ENCODE measurements at places on chromosomes 5 and 9.

DNA sequence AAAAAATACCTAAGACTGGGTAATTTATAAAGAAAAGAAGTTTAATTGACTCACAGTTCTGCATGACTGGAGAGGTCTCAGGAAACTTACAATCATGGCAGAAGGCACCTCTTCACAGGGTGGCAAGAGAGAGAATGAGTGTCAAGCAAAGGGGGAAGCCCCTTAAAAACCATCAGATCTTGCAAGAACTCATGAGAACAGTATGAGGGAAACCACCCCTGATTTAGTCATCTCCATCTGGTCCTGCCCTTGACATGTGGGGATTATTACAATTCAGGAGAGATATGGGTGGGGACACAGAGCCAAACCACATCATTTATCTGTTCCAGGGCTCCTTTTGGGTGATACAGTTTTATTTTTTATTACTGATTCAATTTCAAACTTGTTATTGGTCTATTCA is 23.2 kb upstream of the ADAMTS16 start:
- no peak for DNase-seq

GRCh38 chr9:98846879-98847278 is 39.4 kb downstream of the GALNT12 start:
- DNase-seq = no peak

DNA sequence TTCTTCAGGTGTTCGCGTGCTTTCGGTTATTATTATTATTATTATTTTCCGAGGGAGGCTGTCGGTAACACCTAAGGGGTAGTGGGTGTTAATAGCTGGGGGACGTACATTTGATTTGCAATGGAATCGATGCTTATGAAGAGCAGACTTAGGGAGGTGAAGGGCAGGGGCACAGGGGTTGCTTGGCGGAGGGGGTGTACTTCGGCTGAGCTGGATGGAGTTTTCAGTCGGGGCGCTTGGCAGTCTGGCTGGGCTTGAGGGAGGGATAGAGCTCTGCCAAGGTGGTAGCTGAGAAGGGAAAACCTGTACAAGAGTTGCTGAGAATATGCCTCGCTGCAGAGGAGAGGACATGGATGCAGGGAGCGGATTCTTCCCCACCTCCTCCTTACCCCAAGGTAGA is 617 bp upstream of the PTPRD start:
- DNase-seq = no peak

DNA sequence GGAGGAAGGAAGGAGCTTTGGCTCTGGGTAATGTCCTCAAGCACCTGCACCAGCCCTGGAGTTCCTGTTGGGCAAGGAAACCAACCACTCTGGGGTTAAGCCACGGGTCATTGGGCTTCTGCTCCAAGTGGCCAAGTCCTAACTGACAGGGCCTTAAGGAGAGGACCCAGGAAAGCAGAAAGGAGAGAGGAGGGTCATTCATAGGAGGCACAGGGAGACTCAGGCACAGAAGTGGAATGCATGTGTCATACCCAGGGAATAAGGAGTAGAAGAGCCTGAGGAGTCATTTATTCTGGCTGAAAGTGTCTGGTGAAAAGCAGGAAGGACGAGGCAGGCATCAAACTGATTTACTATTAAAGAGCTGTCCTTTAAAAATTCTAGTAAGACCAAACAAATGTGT is 129.2 kb downstream of the DMRT2 start:
- no peak for DNase-seq

GRCh38 chr9:87605676-87606075 is 108.0 kb downstream of the DAPK1 start:
- DNase-seq = no peak

- DNase-seq = no peak
Measured at GRCh38 chr5:135217669-135218485, 181.2 kb downstream of the MACROH2A1 start.

DNA sequence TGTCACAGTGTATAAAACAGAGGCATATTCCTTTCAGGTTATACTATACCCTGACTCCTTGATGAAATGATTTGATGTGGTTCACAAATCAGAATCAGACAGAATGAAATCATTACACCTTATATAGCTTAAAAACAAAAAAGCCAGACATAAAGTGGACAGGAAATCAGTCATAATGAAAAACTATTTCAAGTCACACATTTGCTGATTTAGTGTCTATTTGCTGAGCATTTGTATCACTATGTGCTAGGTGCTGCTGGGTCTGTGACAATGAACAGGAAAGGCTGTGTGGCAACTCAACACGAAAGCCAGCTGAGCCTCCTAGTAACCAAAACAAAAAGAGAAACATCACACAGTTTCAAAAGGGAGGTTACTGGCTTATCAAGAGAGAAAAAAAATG is 194.0 kb downstream of the EFNA5 start:
- peak; percentile 76 for DNase-seq

DNA sequence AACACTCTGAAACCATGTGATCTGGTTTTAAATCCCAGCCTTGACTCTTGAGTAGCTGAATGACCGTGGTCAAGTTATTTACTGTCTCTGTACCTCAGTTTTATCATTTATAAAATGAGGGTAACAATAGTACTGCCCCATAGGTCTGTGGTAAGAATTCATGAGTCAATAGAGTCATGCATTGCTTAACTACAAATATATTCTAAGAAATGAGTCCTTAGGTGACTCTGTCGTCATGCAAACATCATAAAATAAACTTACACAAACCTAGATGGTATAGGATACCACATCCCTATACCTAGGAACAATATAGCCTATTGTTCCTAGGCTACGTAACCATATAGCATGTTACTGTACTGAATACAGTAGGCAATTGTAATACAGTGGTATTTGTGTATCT is 20.3 kb upstream of the ABCA1 start:
- no peak for DNase-seq

- no peak for DNase-seq
Measured at GRCh38 chr5:150404941-150405816, 7.5 kb downstream of the CD74 start.

GRCh38 chr5:109723606-109724005 is 33.9 kb downstream of the MAN2A1 start:
- DNase-seq = no peak

DNA sequence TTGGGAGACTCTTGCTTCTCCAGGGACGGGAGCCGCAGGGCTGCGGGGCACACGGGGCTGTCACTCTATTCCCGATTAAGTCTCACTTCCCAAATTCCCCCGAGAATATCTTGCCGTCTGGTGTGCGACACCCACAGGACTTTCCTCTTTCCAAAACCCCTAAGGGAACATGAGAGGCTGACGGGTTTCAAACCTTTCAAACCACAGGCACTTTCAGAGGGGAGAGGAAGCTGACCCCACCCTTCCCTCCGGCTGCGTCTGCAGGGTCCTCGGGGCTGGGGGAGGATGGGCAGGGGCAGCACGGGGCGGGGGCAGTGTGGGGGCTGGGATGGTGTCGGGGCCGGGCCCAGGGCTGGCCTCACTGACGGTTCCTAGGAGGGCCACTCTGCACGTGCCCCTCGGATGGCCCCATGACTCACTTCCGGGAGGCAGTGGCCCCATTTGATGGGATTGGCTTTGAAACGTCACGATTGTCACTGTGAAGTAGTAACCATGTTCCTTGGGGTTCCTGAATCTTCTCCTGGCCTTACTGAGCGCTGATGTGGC is 38.2 kb downstream of the SLC9A3 start:
- no peak for DNase-seq

DNA sequence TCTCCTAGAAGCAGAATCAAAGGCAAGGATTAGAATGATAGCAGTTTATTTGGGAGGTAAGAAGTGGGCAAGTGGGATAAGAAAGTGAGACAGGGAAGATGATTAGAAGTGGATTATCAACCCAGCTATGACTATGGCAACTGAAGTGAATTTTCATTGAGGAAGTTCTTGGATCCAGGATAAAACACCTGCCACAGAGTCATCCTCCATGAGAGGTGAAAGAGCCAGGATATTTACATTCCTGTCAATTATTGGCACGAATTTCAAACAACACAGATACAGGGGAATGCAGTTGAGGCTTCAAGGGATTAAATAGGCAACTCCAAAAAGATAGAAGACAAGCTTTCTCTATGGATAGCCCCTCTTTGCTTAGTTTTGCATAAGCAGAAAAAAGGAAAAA is 31.8 kb upstream of the ZNF366 start:
- DNase-seq = no peak

GRCh38 chr9:82949203-82949602 is 113.7 kb downstream of the RASEF start:
- DNase-seq = no peak

GRCh38 chr5:149423049-149423793 is 44.1 kb upstream of the IL17B start:
- no peak for DNase-seq

DNA sequence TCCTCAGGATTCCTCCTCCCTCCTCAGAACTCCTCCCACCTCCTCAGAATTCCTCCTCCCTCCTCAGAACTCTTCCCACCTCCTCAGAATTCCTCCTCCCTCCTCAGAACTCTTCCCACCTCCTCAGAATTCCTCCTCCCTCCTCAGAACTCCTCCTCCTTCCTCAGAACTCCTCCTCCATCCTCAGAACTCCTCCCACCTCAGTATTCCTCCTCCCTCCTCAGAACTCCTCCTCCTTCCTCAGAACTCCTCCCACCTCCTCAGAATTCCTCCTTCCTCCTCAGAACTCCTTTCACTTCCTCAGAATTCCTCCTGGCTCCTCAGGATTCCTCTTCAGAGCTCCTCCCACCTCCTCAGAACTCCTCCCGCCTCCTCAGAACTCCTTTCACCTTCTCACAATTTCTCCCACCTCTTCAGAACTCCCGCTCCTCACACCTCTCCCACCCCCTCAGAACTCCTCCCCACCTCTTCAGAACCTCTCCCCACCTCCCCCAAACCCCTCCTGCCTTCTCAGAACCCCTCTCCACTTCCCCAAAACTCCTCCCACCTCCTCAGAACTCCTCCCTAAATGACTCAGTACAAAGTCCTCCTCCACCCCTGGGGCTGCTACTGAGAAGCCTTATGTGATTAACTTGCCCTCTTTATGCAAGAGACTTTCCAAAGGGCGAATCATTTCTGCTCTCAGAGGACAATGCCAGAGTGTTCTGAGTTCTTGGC is 23.2 kb downstream of the SLC46A2 start:
- DNase-seq = no peak

DNA sequence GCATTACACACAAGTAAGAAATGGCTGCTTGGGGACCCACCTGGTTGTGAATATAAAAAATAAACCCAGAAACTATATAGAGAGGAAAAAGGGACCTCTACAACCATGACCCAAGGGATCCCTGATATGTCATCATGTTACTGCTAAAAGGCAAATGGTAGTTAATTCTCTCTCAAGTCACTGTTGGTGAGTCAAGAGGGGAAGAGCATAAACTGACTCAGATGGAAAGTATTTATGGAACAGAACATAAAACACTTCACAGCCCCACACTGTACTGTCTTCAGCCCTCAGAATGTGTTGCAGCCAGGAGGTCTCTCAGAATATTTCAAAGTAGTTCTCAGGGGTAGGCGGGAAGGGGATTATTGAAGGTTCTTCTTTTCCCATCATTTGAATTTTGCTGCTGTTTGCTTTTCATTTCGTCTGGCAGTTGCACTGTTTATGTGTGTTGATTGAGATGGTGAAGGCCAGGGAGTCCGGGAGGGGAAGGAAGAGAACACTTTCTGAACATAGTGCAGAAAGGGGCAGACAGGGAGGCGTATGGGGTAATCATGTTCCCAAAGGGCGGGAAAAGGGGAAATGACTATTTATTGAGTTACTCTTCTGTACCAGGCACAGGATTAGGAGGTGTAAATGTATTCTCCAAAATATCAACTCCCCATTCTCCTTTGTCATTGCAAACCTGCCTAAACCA is 85.5 kb downstream of the TEK start:
- DNase-seq = no peak

GRCh38 chr5:9787861-9788600 is 157.9 kb upstream of the TAS2R1 start:
- no peak for DNase-seq

GRCh38 chr9:20303996-20304395 is 318.3 kb downstream of the MLLT3 start:
- no peak for DNase-seq

GRCh38 chr9:95509851-95510708 is 6.7 kb downstream of the PTCH1 start:
- no peak for DNase-seq

- no peak for DNase-seq
Measured at GRCh38 chr5:127311781-127312525, 21.4 kb downstream of the MEGF10 start.

GRCh38 chr5:123150089-123150488 is 61.0 kb downstream of the PRDM6 start:
- DNase-seq = no peak

GRCh38 chr5:169301986-169302385 is 1.0 kb upstream of the SLIT3 start:
- no peak for DNase-seq

- no peak for DNase-seq
Measured at GRCh38 chr9:122718038-122718437, 5.8 kb upstream of the OR1L4 start.

DNA sequence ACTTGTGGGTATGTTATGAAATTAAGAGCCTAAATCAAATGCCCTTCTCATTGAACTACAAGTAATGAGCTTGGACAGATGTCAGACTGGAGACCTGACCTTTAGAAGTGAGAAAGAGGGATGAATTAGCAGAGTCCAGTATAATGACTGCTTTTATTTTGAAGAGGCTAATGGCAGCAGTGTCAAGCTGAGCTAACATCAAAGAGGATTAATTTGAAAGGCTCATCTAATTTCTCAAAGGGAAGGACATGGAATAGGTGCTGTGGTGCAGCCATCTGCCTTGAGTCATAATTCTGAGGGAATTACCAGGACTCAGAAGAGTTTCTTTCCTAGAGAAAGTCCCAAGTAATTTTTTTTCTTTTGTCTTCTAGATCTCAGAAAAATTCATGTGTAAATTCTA is 57.6 kb downstream of the FAM81B start:
- no peak for DNase-seq

GRCh38 chr9:137458194-137459151 is 661 bp downstream of the NSMF start:
- no peak for DNase-seq

DNA sequence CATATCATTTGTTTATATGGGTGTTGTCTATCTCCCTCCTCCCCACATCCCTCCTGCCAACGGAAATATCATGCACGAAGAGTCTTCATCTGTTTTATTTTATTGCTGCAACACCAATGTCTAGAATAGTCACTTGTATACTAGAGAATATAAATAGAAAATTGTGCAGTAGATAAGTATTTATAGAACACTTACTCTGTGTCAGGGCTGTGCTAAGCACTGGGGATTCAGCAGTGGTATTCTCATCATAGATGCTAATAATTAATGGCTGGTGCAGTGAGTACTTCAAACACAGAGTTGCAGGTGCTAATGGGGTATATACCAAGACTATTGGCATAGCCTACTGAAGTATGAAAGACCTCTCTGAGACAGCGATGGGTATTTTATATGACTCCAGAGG is 353.5 kb upstream of the CDH6 start:
- no peak for DNase-seq

DNA sequence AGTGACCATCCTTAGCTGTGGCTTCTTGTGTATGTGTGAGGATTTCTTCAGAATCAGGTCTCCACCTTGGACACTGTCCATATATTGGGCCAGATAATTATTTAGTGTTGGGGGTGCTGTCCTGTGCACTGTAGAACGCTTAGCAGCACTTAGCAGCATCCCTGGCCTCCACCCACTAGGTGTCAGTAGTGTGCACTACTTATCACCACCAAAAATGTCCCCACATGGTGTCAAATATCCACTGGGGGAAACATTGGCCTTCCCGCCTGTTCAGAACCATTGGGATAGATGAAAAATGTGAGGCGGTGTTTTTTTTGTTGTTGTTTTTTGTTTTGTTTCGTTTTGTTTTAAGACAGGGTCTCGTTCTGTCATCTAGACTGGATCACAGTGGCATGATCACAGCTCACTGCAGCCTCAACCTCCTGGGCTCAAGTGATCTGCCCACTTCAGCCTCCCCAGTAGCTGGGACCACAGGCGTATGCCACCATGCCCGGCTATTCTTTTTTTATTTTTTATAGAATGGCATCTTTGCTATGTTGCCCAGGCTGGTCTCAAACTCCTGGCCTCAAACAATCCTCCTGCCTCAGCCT is 67.7 kb downstream of the TENT4A start:
- DNase-seq = peak; percentile 33

All from CD4-positive, alpha-beta T cell treated with Interleukin-2 at 100 ng/mL for 4 hours (primary cell).